ENCODE measurements at places on chromosomes 3 and 15.

- no peak for DNase-seq
Observed at GRCh38 chr15:98001663-98002194, 41.2 kb downstream of the ARRDC4 start.

DNA sequence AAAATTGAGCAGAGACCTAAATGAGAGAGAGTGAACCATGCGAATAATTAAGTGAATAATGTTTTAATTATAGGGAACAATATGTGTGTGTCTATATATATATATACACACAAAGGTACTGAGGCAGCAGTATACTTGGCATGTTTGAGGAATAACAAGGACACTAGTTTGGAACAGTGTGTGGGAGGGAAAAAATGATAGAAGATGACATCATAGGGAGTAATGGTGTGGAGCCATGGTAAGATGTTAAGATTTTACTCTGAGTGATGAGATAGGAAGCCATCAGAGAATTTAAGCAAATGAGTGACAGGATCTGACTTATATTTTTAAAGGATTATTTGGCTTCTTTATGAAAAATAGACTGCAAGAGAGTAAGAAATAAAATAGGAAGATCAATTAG, 29.1 kb downstream of the DTWD1 start:
- DNase-seq, result no peak

GRCh38 chr3:134718726-134719125, 67.9 kb upstream of the KY start:
- no peak for DNase-seq

DNA sequence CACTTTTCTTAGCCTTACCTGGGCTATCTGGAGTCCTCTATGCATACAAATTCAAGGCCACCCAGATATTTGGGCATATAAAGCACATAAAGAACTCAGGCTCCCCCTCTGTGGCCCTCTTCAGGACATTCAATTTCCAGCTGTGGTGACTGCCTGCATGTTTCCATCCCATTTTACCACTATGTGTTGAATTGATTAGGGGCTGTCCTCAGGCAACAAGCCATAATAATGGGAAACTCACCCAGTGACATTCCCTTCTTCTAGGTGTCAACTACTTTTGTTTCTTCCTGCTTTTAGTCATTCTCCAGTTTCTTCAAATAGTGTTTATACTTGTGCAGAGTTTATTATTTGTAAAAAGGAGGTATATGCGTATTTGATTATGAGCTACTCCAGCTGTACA, 18.0 kb downstream of the NRG4 start:
- DNase-seq, result no peak

GRCh38 chr3:116639641-116640040, 69.9 kb upstream of the TUSC7 start:
- DNase-seq, result no peak

GRCh38 chr3:48426401-48426909, 3.4 kb downstream of the PLXNB1 start:
- no peak for DNase-seq

- DNase-seq, result no peak
Observed at GRCh38 chr3:161851941-161852566, 355.4 kb downstream of the OTOL1 start.

DNA sequence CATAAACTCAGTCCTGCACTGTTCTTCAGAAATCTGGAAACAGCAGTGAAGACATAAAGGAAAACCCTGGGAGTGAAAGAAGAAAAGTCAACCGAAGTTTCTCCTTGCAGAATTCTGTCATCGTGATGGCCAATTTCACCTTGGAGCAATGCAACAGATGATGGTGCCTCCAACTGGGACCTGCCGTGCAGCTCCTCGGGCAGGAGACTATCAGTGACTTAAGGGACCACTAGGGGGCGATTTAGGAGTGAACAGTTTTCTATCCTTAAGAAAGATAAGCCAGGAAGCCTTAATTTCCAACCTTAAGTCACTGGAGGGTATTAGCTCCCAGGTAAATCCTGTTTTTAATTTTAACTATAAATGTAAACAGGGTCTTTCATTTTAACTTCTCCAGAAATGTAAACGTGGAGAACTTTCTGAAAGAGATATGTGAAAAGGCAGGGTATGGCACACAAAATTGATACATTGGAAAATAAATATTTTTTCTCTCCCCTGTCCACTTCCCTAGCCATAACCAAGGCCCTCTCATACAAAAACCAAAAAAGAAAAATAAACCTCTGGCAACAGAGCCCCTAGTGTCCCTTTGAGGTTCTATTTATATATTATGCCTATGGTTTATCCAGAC, 116.3 kb downstream of the PDZRN3 start:
- no peak for DNase-seq

GRCh38 chr3:30557746-30558303, 48.6 kb upstream of the TGFBR2 start:
- DNase-seq, result no peak

DNA sequence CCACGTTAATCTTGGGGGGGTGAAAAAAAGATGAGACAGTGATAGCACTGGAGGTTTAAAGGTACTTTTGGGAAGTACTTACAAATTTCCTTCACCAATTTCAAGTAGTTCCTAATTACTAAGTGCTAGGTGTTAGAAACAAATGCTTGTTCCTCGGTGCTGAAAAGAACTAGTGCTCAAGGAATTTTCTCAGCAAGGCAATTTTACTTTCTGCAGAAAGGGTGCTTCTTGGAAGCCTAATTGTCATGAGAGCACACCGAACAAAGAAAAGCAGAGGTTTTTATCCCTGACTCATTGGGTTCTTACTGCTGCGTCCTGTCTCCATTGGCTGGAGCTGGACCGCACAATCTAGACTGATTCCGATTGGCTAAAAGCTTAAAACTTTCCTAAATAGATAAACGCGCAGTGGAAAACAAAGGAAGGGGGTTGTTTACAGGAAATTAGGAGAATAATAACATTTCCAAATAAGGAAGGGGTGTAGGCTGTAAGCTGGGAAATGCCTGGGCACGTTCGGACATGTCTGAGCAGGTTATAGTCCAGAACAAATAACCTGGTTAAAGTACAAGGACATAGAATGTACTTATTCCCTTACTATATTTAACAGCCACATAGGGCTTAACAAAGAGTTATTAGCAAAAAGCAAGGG, 49.6 kb downstream of the CHD2 start:
- no peak for DNase-seq

DNA sequence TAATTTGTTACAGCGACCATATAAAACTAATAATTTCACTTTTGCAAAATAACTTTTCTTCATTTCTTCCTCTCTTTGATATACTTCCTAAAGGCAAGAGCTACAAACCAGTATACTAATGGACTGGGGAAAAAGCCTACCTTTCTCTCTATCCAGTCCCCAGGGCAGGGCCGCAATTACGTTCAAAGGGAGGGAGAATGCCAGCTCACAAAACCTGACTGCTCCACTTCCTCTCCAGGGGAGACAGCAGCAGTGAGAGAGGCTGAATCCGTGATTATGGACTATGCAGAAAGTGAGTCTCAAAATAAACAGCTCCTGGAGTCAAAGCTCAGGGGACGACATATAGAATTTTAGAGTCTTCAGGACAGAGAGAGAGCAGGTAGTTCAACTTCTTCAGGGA, 126.9 kb upstream of the HES1 start:
- DNase-seq, result no peak

- no peak for DNase-seq
Observed at GRCh38 chr3:141274411-141275031, 42.9 kb downstream of the PXYLP1 start.

DNA sequence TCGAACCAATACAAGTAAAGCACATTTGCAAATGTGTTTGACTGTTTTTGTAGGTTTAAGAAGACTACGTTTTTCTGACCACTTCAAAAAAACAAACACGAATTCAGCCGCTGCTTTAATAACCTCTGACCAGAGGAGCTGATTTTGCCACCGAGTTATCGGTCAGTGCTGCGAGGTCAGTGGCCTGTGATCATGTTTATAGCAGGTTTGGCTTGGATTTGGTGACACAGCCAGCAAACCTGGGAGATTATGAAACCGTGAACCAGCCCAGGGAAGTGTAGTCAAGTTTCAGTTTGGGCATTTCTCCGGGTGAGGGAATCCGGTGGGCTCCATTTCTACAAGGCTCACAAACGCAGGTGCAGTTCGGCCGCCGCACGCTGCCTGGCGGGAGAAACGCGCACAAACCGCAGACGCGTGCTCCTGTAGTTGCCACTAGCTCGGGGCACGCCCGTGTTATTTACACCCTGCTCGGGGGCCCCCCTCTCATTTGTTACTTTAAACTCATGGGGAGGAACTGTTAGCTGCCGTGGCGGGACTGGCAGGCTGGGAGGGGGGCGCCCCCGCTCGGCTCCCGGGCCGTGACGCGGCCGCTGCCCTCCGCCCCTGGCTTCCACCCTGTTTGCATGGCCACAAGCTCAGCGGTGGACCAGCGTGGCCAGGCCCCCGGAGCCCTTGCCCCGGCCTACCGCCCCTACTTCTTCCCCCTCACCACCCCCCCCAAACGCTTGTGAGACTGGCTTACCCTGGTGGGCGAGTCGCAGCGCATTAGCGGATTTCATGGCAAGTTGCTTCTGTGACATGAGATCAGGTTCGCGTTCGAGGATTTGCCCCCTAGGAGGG, 13.6 kb upstream of the ONECUT1 start:
- DNase-seq, result no peak

GRCh38 chr3:37989821-37990480, 635 bp upstream of the VILL start:
- DNase-seq, result no peak

GRCh38 chr3:133934996-133935842, 39.5 kb upstream of the RAB6B start:
- DNase-seq, result no peak

DNA sequence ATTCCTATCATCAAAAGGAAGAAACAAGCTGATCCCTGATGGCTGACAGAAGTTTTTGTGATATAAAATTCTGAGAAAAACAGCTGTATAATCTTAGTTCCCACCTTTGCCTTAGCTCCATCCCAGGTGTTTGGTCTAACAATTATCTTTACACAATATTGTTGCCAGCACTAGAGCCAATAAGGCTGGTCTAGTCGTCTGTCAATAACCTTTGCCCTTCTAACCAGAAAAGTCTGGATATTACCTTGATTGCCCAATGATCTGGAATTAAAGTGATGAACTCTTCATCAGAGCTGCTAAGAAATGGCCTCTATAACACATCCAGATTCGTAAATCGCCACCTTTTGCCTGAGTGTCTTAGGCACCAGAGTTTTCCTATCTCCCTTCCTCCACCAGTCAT, 98.4 kb downstream of the FMN1 start:
- DNase-seq, result no peak

DNA sequence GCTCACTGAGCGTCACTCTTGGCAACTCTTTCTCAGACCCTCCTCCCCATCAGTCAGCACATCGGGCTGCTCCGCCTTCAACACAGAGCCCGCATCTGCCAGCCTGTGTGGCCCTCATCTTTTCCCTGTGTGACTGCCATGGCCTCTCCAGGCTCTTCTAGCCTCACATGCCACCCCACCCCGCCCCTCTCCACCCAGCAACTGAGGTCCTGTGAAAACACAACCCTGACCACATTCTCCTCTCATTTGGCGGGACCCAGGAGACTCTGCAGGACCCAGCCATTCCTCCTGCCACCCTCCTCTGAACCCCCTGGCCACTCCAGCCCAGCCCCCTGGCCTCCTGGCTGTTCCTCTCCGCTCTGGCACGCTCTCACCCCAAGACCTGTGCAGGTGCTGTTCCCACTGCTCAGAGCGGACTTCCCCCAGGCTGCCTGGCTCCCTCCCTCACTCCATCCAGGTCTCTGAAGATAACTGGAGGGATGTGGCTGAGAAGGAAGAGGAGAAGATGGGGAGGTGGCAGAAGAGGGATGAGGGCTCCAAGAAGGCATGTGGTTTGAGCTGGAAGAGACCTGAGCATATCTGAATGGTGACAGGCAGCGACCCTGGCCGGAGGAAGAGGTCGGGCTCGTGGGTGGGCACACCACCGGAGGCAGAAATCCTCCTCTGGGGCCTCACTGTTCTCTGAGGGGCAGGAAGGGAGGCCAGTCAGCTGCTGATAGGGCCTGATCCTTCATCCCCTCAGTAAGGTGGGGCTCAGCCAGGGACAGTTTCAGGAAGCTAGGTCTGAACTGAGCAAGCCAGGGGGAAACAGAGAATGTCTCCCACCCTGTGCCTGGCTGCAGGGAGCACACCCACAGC, 111.2 kb upstream of the RPL32 start:
- DNase-seq, result no peak

DNA sequence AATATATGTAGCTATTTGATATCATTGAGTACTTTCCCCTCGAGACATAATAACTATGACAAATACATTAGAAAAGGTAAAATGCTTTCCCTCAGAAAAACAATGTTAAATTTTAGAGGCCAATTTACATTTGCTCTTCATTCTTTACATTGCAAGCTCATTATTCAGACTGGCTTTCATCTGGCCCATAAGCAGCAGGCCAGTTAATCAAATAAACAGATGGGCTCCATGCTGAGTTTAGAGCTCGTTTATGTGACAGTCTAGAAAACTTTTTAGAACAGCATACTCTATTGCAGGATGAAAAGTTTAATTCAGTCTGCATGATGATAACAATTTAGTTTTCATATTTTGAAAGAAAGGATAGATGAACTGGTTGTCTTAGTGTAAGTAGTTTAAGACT, 150.6 kb downstream of the DUT start:
- DNase-seq, result no peak

DNA sequence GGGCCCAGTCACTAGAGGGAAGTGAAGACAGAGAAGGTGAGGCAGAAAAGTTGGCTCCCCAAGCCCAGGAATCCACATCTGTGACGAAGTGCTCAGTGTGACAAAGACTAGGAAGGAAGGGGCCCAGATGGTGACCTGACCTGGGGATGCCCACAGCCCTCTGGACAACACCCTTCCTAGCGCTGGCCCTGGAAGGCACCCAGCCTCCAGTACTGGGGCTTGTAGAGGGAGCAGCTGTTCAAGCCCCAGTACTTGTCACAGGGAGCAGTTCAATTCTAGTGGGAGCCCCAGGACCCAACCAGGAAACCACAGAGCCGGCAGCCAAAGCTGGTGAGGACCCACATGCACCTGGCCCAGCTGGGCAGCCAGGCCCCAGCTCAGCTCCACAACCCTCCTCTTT, 190.8 kb downstream of the XXYLT1 start:
- no peak for DNase-seq

DNA sequence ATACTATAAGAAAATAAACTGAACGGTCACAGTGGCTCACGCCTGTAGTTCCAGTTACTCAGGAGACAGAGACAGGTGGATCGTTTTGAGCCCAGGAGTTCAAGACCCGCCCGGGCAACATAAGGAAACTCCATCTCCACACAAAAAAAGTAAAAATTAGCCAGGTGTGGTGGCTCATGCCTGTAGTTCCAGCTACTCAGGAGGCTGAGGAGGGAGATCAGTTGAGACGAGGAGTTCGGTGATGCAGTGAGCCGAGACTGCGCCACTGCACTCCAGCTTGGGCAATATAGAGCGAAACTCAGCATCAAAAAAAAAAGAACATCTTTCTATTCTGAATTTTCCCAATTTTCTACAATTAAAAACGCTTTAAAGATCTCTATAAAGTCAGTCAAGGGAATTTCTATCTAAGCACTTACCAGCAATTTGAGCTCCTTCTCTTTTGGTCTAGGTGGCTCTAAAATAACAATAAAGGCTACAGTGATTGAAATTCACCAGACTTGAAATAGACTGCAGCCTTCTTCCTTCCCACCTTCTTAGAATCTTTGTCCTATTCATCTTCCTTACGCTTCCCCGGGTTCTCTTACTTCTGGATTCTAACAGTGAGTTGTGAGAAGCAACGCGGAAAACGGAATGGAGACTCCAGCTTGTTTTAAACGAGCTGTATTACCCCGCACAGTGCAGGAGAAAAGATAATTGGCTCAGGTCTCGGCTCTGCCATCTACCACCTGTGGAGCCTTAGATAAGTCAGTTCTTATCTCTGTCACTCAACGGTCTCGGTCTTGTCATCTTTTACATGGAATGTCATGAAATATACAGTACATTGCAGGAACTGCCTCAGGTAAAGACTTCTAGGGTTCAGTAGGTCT, 812 bp upstream of the SEC62 start:
- no peak for DNase-seq
